NCI-H2227 treated with DMSO at 0.1 percent for 48 hours (cell line): ENCODE measurements at places on chromosomes 7 and 10.

GRCh38 chr10:63630931-63631680 lies 109.9 kb downstream of the REEP3 start:
- DNase-seq, result no peak

DNA sequence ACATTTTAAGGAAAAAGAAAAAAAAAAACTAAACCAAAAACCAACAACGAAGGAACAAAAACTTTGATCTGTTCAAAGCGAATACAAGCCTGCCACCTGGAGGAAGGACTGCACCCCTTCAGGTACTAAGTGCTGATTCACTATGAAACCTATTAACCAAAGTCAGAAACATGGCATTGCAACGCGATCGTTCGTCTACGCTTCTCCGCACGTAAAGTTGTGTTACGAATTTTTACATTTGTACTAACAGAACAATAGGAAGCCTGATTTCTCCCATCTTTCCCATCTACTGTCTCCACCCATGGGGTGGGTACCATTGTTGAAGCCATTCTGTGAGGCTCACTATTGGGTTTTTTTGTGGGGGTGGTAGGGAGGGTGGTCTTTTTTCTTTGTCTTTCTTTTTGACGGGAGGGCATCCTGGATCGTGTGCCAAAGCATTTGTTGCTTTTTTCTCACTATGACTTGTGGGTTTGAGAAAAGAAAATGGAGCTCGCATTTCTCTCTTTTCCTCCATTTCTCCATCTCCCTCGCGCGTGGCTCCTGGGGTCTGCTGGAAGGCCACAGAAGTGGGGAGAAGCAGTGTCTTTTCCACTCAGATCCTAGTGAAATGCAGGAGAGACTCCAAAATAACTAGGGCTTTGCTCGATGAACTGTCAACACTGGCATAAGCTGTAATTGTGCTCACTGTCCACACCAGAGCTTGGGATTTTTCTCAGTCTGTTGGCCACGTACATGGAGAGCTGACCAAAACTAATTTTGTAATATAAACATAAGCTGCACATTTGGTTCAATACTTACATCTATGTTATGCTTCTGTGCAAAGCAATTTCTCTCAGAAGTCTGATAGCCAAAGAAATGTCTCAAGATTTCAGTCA lies 100.9 kb upstream of the YAE1 start:
- DNase-seq, result peak; percentile 18

GRCh38 chr10:130416334-130417150 lies 280.4 kb downstream of the GLRX3 start:
- no peak for DNase-seq

DNA sequence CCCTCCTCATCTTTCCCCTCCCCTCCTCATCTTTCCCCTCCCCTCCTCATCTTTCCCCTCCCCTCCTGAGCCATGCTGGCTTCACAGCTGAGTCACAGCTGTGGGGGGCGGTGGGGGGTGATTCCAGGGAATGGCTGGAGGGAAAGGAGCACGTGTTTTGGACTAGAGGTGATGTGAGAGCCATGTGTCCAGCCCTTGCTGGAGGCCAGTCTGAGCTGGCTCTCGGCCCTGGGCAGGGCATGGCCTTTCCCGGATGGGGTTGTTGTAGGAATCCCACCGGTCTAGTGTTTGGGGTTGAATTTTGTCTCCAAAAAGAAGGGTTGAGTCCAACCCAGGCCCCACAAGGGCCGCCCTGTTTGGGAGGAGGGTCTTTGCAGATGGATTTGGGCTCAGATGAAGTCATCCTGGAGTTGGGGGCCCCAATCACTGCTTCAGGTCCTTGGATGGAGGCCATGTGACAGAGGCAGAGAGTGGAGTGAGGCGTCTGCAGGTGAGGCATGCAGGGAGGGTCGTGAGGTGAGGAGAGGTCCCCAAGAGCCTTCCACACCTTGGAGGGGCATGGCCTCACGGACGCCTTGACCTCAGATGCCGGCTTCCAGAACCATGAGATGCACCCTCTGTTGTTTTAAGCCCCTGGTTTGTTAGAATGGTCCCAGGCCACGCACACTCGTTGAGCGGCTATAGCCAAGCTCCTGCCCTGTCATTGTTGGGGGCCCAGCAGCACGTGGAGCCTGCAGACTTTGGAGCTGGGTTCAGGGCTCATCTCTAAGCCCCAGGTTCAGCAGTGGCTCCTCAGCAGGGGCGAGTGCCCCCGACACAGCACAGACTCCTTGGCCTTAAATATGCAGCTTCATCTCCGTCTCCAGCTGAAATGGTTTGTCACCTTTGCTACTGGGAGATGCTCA lies 101.6 kb downstream of the DNAJB6 start:
- DNase-seq, result no peak

DNA sequence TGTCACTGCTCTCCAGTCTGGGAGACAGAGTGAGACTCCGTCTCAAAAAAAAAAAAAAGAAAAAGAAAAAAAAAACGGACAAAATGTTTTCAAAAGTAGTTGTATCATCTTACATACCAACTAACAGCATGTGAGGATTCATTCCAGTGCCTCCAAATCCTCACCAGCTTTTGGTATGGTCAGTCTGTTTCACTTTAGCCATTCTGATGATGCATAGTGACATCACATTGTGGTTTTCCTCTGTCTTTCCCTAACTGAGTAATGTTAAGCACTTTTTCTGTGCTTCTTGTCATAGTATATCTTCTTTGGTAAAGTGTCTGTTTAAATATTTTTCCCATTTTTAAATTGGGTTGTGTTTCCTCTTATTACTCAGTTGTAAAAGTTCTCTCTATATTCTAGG lies 251.4 kb upstream of the CTBP2 start:
- no peak for DNase-seq
